HFFc6 (cell line): ENCODE measurements at places on chromosomes 5 and 9. TPM values are rescaled to one million over a fixed set of nuclear protein-coding genes. Genes with fewer than 3 reads are reported as not detected.
A peak's percentile ranks its signal among the peaks of the same experiment; 100 is the strongest.

Gene ANKRD34B
- total RNA-seq = not detected in 3 replicates

Gene SPTAN1
- total RNA-seq = 316 and 330 TPM in 2 replicates

Gene ANXA1
- 896 to 1,079 TPM (median 992 TPM) in 3 replicates for total RNA-seq

Gene ENTPD2
- total RNA-seq = 0.28 TPM in 1 of 3 replicates, not detected in the others

DNA sequence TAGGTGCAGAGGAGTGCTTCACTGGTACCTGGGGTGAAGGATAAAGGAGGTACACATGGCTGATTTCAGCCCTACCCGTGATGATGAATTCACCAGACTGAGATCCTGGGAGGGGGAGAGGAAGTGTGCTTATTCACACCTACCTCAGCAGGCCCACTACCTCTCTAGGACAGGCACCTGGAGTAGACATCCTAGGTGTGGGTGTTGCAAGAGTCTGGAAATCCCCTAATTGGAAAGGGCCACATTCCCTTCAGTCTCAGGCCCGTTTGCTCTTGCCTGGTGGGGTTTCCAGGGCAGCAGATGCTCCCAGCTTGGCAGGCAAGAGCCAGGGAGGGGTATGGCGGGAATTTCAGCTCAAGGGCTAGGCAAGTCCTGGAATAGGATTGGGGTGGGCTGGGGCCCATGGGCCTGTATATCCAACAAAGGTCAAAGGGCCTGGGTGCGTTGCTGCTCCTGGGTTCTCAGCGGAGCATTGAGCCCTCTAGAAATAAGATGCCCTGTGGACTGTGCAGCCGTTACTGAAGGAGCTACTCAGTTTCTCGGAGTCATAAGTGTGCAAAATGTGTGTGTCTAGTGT is 5.8 kb upstream of the CCL21 start:
- no peak for DNase-seq

DNA sequence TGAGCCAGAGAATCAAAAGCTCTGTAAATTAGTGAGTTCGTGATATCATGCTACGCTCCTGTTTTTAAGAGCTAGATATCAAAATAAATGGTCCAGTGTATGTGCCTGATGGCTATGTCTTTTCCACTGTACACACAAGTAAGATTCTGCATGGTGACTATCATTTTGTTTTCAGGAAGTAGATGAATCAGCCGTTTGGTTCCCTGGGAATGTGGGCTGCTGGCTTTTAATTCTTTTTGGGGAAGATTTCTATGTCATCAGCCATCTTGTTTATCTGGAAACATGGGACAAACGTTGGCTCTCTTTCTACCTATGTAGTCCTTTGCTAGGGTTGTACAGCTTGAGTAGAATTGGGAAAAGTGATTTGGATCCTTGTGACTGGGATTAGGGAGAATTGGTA is 126.7 kb downstream of the GRIA1 start:
- DNase-seq = peak; percentile 49

DNA sequence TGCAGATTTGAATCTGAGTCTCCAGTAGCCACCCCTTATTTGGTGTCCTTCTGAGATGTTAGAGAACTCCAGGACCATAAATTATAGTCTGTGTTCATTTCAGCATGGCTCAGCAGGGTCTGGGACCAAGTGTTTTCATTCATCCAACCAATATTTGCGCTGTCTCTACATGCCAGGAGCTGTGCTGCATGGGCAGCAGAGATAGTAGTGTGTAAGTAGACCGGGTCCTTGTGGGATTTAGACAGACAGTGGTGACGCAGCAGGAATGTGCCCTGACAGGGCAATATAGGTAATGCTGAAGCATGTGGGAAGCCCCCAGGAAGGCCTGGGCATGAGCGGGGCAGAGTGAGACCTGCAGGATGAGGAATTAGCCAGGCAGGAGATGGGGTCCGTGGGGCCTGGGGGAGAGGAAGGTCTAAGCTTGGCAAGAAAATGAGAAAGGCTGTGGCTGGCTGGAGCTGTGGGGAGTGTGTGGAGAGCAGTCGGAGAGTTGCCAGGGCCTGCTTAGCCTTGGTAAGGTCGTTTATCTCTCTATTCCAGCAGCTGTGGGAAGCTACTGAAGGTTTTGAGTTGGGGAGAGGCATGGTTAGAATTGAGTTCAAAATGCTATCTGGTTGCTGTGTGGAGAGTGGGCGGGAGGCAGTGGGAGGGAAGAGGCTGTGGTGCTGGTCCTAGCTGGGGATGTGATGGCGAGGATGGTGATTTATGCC is 16.8 kb downstream of the STXBP1 start:
- no peak for DNase-seq

GRCh38 chr5:138472353-138472752 is 7.1 kb downstream of the EGR1 start:
- peak; percentile 8 for DNase-seq
